ENCODE measurements at places on chromosomes 16 and 17. TPM values are rescaled to one million over a fixed set of nuclear protein-coding genes. Genes with fewer than 3 reads are reported as not detected.

Gene GP2
- not detected for polyA plus RNA-seq

Gene DOC2A
- polyA plus RNA-seq = 2.1 TPM

Gene RCVRN
- 0.32 TPM for polyA plus RNA-seq

Gene GRIN2C
- 0.74 TPM for polyA plus RNA-seq

- DNase-seq = no peak
Measured at GRCh38 chr16:48537275-48537674, 72.7 kb downstream of the N4BP1 start.

- no peak for DNase-seq
Measured at GRCh38 chr17:28047806-28048205, 5.3 kb downstream of the NLK start.

Gene ACE
- polyA plus RNA-seq = 18.2 TPM

DNA sequence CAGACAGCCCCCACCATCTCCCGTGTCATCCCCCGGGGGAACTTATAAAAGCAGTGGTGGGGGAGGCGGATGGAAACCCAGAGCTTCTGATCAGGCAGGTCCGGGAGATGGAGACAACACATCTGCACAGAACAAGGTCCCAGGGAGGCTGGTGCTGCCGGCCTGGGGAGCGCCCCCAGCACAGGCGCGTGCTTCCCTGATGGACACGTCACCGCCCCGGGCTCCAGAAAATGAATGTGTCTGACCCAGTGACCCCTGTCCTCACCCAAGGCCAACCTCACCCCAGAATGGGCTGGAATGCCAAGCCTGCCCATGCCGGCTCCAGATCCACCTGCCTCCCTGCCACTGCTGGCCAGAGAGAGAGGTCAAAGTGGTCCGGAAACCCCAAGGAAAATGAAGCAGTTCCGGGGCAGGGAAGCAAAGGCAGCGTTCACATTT is 12.5 kb downstream of the SLC7A5 start:
- no peak for DNase-seq

DNA sequence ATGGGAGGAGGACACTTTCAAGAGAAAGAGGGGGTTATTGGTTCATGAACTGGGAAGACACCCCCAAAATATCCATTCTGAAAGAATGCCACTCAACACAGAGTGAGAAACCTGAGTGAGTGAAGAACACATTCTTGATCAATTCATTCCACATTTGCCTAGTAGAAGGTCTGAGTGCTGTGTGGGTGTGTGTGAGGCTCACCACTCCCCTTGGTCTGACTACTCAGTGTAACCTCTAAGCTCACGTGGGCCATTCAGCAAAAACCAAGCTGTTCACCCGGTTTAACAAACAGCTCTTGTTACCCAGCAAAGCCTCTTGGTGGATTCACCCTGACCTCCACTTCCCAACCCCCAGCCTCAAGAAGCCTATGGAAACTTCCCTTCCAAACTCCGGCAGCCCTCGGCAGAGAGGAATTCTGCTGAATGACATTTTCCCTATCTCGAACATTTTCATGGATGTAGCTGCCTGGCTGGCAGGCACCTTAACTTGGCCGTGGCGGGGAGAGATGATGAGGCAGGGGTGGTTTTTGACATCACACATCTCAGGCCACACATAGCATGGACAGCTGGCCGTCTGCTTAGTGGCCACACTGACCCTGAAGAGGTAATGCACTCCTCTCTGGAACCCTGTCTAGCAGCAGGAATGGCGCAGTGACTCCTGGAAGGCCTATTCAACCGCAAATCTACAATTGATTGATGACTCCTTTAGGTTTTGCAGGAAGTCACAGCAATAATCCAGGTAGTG is 11.6 kb downstream of the ST6GALNAC1 start:
- no peak for DNase-seq

GRCh38 chr17:57166803-57167202 is 81.8 kb downstream of the AKAP1 start:
- DNase-seq = no peak

DNA sequence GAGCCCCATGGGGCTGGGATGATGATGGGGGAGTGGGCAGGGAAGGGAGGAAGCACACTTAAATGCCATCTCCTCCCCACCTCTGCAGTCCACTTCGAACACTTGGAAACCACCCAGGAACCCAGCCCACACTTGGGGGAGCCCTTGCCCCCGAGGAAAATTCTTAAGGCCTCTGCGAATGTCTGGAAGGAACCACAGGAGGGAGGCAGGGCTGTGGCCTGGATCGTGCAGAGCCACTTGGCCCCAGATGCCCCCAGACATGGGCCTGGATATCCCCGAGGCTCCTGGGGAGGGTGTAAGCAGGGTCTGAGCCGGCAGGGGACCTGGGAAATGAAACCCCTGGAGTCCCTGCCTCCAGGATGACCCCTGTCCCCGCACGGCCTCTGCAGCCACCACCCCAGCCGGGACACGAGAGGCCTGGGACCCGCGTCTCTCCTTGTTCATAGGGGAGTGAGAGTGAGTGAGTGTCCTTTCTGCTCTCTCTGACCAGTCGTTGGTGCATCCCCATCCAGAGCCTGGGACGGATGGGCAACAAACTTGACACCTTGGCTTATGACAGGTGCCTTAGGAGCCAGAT is 11.8 kb upstream of the MTSS2 start:
- DNase-seq = no peak

DNA sequence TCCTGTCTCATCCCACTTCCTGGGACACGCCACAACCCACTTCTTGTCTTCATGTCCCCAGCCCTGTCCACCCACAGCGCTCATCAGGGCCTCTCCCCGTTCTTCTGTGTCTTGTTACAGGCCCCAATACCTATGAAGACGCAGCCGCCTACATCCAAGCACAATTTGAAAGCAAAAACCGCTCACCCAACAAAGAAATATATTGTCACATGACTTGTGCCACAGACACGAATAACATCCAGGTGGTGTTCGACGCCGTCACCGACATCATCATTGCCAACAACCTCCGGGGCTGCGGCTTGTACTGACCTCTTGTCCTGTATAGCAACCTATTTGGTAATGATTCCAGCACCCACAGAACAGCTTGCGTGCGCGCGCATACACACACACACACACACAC is 70.6 kb downstream of the AMFR start:
- DNase-seq = no peak

- DNase-seq = no peak
Measured at GRCh38 chr17:43135454-43135819, 10.3 kb upstream of the BRCA1 start.

DNA sequence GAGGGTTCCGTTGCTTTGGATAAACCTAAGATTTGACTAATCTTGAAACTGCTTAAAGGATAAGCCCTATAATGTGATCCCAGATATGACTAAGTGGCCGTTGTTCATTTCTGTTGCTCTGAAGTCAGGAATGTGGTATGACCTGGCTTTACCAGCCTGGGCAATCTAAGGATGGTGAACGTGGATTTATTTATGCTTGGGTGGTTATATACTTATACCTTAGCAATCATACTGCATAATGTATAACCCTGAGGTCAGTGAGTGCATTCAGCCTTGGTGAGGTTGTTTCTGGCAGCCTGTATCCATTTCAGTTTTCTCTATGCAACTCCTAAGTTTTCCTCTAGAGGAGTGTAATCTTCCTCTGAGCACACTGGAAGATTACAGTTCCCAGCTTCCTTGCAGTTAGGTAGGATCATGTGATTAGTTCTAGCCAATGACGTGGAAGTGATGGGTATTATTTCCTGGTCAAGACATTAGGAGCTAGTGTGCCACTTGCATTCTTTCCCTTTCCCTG is 41.9 kb downstream of the FTO start:
- DNase-seq = no peak

- no peak for DNase-seq
Measured at GRCh38 chr17:29138971-29139691, 41.1 kb downstream of the MYO18A start.

- DNase-seq = no peak
Measured at GRCh38 chr17:53093391-53093790, 729.3 kb upstream of the KIF2B start.

- DNase-seq = no peak
Measured at GRCh38 chr17:67558740-67559380, 158.9 kb upstream of the NOL11 start.

GRCh38 chr17:3950584-3950983 is 13.7 kb downstream of the ATP2A3 start:
- no peak for DNase-seq

- no peak for DNase-seq
Measured at GRCh38 chr16:5460701-5461100, 363.1 kb upstream of the EEF2KMT start.

All from left renal pelvis (tissue), 4 donors.